Cardiac muscle cell (in vitro differentiated cells and primary cell): ENCODE measurements at places on chromosomes 12 and 14. TPM values are rescaled to one million over a fixed set of nuclear protein-coding genes. Genes with fewer than 3 reads are reported as not detected.

Gene SOCS2
- 40.7 and 46.1 TPM in 2 replicates for total RNA-seq

Gene SSPN
- 4.0 and 9.2 TPM in 2 replicates for total RNA-seq

- DNase-seq: no peak
These were observed 106.6 kb downstream of the DYRK2 start for GRCh38 chr12:67754933-67755697.

- DNase-seq: peak; percentile 51
These were observed 21.9 kb downstream of the RNFT2 start for GRCh38 chr12:116759783-116760621.

- DNase-seq: no peak
These were observed 35.1 kb upstream of the BATF start for GRCh38 chr14:75487155-75487671.

Gene TPPP2
- 0.92 TPM in 1 of 2 replicates, not detected in the other for total RNA-seq

Gene LRRC10
- 33.5 and 44.0 TPM in 2 replicates for total RNA-seq

DNA sequence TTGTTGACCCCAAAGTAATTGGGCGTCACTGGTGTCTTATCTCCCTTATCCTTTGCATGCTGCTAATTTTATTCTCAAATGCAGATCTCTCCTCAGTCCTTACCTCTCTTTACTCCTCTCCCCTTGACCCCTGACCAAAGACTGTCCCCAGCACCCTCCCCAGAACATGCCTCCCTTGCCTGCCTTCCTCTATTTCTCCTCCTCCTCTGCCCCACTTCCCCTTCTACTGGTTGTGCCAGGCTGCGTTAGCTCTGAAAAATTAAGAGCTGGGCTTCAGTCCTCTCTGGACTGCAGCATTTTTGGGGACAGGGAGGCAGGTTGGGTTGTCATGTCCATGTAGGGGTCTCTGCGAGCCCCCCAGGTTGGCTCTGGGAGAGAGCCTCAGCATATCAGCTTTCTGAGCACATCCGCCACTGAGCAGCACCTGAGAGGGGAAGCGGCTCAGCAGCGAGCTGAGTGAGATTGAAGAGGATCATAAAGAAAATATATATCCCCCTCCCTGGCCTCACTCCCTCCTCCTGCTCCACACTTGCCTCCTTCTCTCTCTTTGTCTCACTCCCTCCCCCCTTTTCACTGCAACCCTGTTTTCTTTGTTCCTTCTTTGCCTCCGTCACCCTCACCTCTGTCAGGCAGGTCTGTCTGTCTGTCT lies 6.4 kb upstream of the CISTR start:
- DNase-seq: no peak

Gene METAP2
- 59.1 and 98.8 TPM in 2 replicates for total RNA-seq

DNA sequence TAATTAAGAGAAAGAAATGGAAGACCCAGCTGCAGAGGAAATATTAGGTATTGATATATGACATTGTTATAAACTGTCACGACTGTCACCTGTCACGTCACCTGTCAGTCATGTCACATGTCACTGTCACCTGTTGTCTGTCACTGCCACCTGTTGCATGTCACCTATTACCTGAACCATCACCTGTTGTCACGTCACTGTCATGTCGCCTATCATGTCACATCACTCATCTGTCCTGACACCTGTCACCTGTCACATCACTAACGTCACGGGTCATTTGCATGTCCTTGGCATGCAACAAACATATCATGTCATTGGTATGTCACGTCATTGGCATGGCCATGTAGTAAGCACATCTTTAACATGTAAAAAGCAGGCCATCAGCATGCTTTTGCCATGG lies 26.6 kb upstream of the TESC start:
- DNase-seq: no peak

DNA sequence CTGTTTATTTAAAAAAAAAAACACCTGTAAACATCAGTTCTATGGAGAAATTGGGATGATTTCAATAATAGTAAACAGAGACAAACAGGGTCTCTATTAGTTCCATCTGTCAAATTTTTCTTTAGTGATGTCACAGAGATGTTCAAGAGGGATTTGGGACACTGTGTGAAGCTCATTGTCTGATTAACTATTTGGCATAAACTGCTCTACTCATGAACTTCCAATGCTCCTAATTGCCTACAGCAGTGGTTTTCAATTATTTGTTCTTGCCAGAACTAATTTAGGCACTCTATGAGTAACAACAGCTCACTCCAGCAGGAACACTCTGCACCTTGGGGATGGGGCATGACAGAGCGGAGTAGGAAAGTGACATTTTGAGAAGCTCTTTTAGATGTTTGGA lies 250.1 kb upstream of the PRKD1 start:
- DNase-seq: no peak

Gene FOXJ2
- total RNA-seq: 22.9 and 26.6 TPM in 2 replicates

DNA sequence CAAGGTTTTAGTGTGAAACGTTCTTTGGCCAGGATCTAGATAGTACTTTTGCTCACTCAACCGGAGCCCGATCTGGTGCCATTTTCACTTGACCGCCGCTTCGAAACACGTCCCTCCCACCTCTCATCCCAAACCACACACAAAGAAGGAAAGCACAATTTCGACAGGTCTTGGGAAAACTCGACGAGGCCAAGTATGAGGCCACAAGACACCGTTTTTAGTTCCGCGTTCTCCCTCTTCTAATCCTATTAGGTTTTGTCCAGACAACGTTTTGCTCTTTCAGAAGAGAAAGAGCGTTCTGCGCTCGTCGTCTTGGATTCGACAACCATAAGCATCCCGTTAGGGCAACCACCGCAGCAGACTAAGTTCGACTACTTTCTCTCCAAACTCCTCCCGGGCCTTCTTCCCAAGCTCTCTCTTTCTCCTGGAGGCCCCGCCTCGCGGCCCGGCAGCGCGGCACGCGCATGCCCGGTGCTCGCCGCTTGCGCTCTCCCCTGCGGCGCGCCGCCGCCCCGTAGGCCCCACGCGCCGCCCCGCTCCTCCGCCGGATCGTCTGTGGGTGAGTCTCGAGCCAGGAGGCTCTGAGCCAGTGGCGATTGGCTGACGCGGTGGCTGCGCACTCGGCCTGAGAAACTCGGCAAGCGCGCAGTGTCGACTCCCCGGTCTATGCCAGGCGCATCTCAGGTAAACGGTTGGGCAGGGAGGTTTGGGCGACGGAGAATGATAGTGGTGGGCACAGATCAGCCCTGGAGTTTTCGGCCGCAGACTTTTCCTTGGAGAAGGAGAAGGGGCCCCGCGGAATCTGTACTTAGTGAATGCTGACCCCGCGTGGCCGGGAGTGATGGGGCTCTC lies at the start of gene MIPOL1:
Gene MIPOL1 (plus strand): TSS at position 517 of the 852 bp plus-strand sequence. CDS start 49,952 bp downstream, outside the sequence.
- DNase-seq: peak; percentile 95

Gene MORN3
- total RNA-seq: 1.1 and 2.0 TPM in 2 replicates

GRCh38 chr12:124592050-124592449 lies 24.6 kb upstream of the NCOR2 start:
- peak; percentile 42 for DNase-seq

Gene AQP2
- not detected in 2 replicates for total RNA-seq

DNA sequence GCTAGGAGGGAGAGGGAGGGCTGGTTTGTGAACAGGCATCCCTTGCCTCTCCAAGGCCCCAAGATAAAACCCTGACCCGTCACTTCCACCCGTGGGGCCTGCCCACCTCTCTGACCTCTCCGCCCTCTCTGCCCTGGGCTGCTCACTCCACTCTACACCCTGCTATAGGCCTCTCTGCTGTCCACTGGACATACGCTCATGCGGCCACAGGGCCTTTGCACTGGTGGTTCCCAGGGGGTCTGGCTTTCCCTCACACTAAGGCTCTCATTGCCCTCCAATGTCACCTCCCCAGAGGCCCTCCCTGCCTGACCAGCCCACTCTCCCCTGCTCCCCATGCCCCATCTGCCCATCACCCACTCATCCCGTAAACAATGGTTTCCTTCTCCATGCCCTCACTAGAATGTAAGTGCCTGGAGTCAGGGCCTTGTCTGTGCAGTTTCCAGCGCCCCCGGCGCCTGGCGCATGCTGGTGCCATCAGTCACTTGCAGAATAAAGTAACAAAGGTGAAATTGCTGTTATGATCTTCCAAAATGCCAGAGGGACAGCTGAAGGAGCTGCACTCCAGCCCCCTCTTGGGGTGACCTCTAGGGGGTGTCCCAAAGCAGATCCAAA lies 73.6 kb downstream of the RFLNA start:
- no peak for DNase-seq

Gene NRL
- 4.2 and 6.7 TPM in 2 replicates for total RNA-seq

GRCh38 chr12:1873531-1874510 lies 44.6 kb downstream of the CACNA2D4 start:
- DNase-seq: no peak

DNA sequence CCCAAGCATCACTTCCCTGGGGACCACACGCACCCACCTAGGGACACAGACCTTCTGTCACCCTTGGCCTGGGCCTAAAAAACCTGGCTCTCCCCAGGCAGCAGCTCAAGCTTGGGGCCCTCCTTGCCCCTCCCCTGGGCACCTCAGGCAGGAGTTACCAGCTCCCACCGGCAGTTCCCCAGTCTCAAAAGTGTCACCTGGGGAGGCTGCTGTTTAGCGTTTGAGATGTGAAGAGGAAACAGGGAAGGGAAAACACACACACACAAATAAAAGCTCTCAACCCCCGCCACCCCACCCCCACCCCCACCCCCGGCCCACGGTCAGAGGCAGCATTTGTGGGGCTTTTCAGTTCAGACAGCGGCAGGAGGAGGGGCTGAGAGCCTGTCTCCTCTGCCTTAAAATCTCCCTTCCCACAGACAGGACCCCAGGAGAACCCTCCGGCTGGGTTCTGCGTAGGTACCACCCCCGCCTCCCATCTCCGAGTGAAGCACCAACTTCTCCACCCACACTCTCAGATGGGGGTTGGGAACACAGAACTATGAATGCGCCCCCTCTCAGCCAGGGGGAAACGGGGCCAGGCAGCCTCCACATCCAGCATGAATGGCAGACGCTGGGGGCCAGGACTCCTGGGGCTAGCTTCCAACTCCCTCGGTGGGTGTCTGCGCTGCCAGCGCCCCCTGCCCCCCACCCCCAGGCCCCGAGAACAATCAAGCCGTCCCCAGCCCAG lies 3.0 kb downstream of the NCOR2 start:
- DNase-seq: peak; percentile 43

Gene TRAF3
- total RNA-seq: 13.4 and 19.7 TPM in 2 replicates

DNA sequence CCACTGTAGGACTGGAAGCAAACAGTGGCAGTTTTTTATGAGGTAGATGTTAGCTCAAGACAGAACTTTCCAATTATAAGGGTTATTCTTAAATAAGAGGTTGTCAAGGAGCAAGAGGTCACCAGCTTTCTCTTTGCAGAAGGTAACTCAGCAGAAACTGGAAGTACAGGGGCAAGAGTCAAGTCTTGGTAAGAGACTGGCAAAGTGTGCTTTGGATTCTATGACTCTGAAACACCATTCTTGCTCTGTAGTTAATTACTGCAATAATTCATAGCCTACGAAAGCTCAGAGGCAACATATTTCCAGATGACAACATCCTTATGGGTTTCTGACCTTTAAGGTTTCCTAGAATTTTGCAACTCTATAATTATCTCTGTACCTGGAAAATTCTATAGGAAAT lies 51.3 kb downstream of the RMST start:
- no peak for DNase-seq

GRCh38 chr12:10998204-10998603 lies at the start of gene TAS2R20:
TSS of gene TAS2R20 (minus strand) at chr12:10998304. CDS start at chr12:10997875, 429 bp downstream.
- DNase-seq: no peak

- no peak for DNase-seq
These were observed 20.6 kb downstream of the SPX start for GRCh38 chr12:21546716-21547115.

DNA sequence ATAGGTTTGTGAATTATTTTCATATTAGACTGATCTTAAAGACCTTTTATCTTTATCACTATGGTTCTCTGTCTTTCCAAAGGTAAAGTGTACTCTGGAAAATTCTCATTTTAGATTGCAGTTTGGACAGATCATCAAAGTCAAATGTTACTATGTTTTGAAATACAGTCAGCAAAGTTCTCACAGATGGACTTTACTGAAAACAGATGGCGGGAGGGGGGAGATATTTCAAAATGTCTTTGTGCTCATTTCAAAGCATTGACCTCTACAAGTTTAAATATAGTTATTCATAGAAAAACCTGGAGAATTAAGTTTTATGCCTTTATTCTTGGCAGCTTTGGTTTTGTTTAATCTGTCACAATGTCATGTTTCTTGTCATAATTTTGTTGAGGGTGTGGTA lies 51.8 kb upstream of the LRTM2 start:
- no peak for DNase-seq
